ENCODE measurements at places on chromosomes 7 and 10.

DNA sequence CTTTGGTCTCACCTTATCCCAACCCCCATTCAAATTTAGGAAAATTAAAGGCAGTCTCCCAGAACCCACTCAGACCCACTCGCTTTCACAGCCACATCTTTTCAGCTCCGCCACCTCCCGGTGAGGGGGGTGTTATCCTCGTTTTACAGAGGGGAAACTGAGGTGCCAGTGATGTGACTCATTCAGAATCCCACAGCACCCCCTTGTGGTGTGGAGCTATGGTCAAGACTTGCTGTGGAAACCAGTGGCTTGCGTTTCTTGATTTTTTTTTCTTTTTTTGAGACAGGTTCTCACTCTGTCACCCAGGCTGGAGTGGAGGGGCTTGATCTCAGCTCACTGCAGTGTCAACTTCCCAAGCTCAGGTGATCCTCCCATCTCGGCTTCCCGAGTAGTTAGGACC is 27.6 kb downstream of the SLC35G1 start:
- DNase-seq, result no peak

DNA sequence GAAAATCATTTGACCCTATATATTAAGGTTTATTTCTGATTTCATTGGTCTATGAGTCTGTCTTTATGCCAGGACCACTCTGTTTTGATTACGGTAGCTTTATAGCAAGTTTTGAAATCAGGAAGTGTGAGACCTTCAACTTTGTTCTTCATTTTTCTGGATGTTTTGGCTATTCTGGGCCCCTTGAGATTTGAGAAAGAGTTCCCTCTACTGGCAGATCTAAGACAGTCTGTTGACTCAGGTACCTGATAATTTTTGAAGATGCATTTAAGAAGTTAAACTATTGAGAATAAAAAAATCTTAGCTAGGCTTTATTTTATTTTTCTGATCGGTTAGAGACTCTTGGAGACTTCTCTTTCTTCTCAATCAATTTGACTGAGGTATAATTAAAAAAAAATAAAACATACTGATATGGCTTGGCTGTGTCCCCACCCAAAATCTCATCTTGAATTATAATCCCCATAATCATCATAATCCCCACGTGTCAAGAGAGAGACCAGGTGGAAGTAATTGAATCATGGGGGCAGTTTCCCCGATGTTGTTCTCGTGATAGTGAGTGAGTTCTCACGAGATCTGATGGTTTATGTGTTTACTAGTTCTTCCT is 209.2 kb downstream of the SNX10 start:
- DNase-seq, result no peak

DNA sequence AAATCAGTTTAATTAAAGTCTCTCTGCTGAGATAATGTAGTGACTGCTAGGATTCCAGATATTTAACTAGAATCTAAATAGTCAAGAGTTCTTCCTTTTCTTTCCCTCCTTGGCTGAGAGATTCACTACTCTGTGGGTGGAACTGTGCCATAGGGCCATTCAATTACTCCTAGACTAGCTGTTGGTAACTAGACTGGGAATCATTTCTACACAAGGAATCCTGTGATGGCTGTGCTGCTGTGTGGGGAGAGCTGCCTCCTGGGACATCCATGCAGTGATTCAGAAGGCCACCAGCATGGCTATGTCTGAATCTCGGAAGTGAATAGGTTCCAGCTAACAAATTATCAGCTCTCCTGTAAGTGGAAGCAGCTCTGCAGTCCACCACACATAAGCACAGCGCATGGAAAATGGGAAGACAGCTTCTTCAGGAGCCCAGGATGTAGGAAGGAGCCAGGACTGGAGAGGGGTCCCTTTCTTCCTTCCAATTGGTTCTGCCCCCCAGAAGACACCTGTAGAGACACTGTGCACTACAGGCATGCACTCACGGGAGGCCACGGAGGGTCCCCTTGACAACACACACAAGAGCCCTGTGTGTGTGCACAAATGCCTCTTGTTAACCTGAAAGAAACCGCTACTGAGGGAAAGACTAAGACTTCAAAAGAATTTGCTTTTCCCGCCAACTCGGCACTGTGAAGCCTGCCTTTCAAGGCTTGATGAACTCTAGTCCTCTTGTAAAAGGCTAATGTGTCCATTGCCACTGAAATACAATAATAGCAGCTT is 66.5 kb downstream of the SCRN1 start:
- DNase-seq, result no peak

- DNase-seq, result no peak
These were observed 51.9 kb downstream of the DENND11 start for GRCh38 chr7:141649865-141650634.

DNA sequence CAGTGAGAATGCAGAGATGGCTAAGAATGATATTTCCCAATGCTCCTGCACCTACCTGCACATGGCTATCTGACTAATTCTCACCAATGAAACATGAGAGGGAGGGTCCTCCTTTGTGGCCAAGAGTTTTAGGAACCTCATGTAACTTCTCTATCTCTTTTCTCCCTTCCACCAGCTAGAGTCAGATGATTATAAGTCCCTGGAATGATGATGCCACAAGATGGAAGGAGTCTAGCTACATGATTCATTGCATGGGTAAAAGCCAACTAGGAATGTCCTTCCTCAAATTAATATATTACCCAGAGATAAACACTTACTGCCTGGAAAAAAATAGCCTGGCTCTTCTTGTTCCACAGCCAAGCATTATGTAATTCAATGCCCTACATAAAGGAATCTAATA is 55.1 kb upstream of the AASS start:
- no peak for DNase-seq

DNA sequence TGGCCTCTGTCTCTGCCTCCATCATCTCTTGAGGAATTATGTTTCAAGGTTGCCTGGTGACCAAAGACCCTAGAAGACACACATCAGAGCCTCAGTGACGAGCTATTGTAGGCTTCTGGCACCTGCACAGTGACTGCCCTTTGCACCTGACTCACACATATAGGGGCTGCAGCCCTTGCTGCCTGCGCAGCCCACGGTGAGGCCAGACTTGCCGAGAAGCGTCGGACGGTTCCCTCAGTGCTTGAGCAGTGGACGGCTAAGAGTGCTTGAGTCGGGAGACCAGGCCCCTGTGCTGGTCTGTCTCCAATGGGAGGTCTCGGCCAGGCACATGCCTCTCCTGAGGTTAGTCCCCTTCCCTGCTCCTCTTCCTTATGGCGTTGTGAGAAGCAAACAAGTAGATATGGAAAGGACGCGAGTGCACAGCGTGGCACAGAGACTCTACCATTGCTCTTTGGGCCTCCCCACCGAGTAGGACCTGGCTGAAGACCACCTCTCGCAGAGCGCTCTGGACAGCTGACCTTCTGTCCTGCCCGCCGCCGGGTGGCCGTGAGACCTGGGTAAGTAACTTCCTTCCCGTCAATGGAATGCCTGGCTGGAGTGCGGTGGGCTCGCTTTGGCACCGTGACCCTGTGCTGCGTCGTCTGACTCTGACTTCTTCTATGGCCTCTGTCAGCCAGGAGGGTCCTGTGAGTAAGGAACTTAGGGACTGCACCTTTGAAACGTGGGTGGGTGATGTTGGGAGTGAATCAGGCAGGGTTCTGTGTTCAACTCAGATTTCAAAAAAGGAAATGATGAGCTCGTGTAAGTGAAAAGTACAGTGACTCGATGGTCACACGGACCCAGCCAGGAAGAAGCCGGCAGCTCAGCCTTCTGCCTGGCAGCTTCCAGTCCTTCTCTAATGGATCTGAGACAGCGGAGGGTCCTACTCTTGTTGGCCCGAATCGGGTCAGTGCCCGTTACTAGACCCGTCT is 33.7 kb downstream of the ZNF775 start:
- DNase-seq, result no peak

DNA sequence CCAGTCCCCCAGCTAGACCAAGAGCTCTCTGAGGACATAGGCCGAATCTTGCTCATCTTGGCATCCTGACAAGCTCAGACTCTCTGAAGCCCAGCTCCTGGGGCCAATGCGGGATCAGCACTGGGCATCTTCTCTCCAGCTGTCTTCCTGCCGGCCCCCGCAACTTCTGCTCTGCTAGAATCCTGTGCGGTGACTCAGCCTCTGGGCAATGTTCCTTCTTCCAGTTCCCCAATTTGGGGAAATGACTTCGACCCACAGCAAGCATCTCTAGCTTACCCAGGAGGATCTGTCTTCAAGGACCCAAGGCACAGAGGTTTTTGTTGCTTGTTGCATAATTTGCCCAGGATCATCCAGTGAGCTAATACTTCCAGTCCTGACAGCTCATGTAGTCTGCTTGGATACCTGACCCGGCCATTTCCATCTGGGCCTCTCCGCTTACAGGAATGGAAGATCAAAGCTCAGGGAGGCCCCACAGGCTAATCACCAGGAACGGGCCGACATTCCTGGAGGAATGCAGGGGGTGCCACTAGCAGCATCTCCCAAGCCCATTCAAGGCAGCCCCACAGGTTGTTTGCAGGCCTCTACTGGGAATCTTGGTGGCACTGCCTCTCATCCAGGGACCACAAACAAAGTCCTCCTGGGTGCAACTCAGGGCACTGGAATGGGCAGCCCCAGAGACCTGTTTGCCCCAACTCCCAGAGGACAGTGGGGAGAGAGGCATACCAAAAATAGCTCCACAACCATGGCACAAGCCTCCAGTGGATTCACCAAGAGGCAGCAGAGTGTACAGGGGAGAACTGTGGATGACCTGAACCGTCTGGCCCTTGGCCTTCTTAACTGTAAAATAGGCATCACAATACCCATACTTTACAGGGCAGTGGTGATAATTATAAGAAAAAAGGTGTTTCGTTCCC is 151.9 kb downstream of the NEURL1 start:
- DNase-seq, result no peak

DNA sequence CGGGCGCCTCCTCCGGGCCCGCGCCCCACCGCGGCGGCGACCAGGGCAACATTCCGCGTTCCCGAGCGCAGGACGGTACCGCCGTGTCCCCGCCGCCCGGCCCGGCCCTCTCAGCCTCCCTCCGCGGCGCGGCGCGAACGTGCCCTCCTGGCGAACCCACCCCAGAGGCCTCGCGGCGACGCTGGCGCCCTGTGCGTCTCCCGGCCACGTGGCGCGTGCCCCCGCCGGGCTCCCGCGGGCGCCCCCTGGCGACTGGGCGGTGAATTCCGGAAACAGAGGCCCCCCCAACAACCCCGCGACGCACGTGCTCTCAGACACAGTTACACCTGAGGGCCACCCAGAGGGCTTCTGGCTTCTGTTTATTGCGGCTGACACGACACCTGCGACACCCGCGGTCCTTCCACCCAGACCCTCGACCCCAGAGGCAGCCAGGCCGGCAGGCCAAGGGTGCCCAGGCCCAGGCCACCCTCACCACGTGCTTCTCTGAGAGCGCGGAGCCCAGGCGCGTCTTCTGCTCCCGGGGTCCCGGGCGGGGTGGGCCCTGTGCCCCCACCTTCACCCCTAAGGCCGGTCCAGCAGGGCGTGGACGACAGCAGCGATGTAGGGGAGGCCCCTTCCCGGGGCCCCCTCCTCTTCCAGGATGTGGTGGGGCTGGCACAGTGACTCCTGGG is at the start of gene SAP25:
Gene SAP25, minus strand, starts transcription at position 210 of the 671 bp plus-strand sequence. Its CDS starts 158 bp downstream, at position 52.
- DNase-seq, result no peak

GRCh38 chr10:28282336-28282735 is 20.5 kb downstream of the MPP7 start:
- DNase-seq, result no peak

- DNase-seq, result no peak
These were observed 1.8 kb downstream of the PARP12 start for GRCh38 chr7:140060788-140061606.

DNA sequence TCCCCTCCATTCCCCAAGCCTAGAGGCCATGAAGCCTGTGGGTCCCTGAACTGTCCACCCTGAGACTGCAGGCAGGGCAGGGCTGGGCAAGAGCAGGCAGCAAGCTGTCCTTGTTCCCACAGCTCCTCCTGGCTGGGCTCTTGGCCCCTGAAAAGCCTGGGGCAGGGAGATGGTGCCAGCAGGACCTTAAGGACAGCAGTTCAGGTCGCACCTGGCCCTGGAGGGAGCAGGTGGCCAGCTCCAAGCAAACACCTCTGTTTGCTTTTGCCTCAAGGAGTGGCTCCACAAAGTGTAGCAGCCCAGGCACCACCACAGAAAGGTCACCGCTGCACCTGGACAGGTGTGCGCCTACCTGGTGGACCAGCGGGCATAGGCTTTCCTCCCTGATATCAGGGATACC is 5.2 kb downstream of the RET start:
- no peak for DNase-seq

- no peak for DNase-seq
These were observed 32.1 kb upstream of the EZH2 start for GRCh38 chr7:148916186-148916585.

GRCh38 chr10:89281606-89282395 is 20.0 kb upstream of the IFIT2 start:
- DNase-seq, result no peak

DNA sequence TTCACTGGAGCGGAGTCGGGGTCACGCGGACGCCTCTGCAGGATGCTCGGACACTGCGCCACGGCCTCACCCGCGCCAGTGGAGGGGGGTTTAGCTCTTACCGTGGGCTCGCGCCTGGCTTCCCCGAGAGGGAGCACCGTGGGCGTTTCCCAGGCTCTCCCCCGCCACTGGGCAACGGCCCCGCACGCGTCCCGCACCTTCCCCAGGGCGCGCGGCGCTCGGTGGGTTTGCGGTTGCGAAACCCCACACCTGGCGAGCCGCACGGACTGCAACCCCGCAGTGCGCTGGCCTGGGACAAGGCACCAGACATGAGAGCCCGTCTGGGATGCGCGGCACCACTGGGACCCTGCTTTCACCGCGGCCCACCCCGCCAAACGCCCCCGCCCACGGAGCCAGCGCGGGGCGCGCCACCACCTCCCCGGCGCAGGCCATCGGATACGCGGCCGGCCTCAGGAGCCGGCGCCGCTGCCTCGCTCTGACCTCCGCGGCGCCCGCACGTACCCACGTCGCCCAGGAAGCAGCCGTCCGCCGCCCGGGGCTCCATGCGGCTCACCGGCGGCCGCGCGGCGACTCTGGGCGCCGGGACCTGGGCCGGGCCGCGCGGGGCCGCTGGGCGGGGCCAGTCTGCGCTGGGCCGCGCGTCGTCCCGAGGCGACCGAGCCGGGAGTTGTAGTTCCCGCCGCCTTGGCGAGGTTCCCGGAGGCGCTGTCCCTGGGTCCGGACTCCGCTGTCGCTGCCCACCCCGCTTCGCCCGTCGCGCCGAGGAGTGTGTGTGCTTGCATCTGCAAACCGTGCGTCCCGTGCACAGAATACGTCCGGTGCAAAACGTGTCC is at the start of gene ASB13:
Gene ASB13, minus strand, starts transcription at position 588 of the 833 bp plus-strand sequence. Its CDS starts 44 bp downstream, at position 544.
- peak; percentile 15 for DNase-seq

- DNase-seq, result no peak
These were observed 39.7 kb upstream of the NFE2L3 start for GRCh38 chr7:26112203-26112740.

- no peak for DNase-seq
These were observed 180.6 kb downstream of the ARL4A start for GRCh38 chr7:12868027-12868426.

GRCh38 chr10:78314651-78315050 is 281.0 kb downstream of the RPS24 start:
- no peak for DNase-seq

- DNase-seq, result no peak
These were observed 155.6 kb downstream of the ARHGAP21 start for GRCh38 chr10:24568042-24568441.

GRCh38 chr7:46707973-46708372 is 786.9 kb upstream of the IGFBP3 start:
- no peak for DNase-seq

GRCh38 chr7:78326189-78326588 is 527.6 kb downstream of the PHTF2 start:
- no peak for DNase-seq

GRCh38 chr7:34036051-34036920 is 130.9 kb downstream of the BMPER start:
- no peak for DNase-seq

- no peak for DNase-seq
These were observed 4.7 kb upstream of the LMBR1 start for GRCh38 chr7:156897673-156898072.

GRCh38 chr7:66631471-66631870 is 2.8 kb downstream of the KCTD7 start:
- DNase-seq, result no peak

- no peak for DNase-seq
These were observed 9.2 kb downstream of the ZNF488 start for GRCh38 chr10:47374611-47375536.
